AG04449 (cell line): ENCODE measurements at places on chromosomes 2 and 18.

DNA sequence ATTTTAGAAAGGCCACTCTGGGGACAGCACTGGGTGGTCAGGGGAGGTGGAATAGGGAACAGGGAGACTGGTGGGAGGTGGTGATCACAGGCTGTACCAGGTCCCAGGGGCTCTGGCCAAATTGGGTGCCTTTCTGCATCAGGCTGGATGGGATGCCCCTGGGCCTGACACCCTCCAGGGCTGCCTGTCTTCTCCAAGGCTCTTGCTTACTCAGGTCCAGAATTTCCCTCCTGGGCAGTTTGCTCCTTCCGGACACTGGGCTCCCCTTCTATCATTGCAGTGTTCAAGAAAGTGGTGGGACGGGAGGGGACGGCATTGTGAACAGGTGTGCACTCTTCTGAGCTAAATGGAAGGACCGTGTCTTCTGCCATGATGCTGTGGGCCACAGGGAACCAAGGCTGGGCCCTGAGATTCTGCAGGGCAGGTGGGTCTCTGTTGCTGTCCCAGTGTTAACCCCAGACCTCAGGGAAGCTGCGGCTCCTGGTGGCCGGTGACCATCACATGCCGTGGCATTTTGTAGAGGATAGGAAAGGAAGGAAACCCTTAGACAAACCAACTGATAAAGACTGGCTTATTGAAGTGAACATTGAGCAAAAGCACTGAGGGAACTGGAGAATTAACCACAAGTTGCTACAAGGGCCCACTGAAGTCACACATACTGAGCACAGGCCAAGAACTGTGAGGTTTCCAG lies 93.7 kb upstream of the HS6ST1 start:
- DNase-seq, result no peak

DNA sequence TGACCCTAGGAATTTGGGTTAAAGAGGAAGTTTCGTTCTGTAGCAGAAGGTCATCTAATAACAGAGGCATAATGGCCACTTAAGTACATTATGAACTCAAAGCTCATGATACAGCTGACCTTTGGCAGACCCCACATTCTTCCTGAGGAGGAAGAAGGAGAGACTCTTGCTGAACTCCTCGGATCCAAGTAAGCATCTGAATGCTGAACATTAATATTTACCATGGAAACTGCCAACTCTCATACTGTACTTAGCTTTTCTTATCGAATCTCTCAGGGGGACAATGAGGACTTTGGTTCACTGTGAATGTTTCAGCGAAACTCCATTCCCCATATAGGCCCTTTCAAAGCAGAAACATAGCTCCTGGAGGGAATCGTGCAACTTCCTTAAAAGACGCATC lies 781.4 kb upstream of the GYPC start:
- no peak for DNase-seq

- no peak for DNase-seq
Observed at GRCh38 chr2:68124321-68124720, 33.4 kb upstream of the PNO1 start.

GRCh38 chr2:194735837-194736542 lies 921.0 kb upstream of the SLC39A10 start:
- DNase-seq, result no peak

DNA sequence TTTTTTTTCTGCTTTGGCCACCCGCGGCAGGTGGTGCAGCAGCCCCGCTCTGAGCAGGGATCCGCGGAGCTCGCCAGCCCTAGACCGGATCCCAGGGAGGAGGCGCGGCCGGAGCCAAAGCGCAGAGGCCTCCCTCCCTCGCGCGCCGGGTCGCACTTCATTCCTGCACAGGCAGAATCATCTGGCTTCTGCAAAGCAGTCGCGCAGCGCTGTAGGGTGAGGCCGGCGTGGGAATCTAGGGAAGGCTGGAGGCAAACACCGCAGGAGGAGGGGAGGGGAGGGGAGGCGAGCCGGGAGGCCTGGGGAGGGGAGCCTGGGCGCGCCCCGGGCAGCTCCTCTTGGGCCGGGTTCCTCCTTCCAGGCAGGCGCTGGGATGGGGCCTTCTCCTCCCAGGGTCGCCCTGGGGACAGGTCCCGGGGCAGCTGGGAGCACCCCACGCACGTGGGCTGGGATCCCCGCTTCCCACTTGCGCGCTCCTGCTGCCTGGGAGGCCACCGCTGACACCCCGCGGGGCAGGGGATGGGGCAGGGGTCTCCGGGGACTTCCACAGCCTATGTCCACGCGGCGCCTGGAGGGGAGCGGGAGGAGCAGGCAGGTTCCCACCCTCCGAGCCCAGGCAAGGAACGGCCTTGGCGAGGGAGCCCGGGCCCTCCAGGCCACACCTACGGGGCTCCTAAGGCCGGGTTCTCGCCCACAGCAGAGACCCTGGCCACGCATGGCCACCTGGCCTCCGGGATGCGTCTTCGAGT lies 45.0 kb downstream of the MBP start:
- no peak for DNase-seq

DNA sequence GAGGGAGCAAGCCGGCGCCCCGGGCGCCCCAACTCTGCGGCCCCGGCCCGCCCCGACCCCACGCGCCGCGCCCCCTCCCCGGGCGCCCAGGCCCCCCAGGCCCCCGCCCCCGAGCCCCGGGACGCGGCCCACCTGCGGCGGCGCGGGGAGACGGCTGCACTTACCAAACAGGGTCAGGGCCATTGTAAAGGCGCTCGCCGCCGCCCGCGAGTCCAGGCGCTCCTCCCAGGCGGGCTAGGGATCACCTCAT lies 526 bp downstream of the CHN1 start:
- no peak for DNase-seq

DNA sequence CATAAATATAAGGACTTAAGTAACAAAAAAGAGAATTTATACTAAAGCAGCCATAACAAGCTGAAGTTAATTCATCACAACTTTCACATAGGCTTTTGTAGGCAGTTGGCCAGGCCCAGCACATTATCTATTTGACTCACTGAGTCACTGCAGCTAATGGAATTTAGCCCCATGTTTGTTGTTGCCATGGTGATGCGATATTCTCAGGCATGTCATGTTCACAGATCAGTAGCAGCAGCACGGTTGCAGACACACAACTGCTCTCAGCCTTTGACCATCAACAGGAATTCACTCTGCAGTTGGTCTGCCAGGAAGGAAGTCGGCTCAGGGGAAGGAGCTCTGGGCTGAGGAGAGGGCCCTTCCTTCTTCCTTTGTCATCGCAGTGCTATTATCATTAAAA lies 639.8 kb downstream of the TMEM182 start:
- no peak for DNase-seq

DNA sequence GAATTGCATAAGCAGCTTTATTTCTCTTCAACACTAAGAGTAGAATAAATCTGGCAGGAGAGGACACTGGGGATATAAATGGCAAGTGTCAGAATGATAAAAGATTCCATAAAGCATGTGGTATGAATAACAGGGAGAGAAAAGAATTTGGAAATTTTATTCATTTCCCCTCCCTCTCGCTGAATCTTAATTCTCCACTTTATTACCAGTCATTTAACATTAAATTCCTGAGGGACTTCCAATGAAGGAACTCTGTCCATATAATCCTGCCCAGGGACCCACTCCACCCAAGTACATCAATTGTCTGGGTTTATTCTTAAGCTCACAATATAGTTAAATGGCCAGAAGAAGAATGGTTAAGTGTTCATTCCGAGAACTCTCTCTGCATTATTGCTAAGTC lies 197.7 kb upstream of the MGAT5 start:
- no peak for DNase-seq

- no peak for DNase-seq
Observed at GRCh38 chr2:215059724-215060123, 78.7 kb downstream of the ABCA12 start.
